ENCODE measurements at places on chromosomes 4 and X. TPM values are rescaled to one million over a fixed set of nuclear protein-coding genes. Genes with fewer than 3 reads are reported as not detected.

GRCh38 chr4:3679071-3679825 lies 86.9 kb upstream of the ADRA2C start:
- no peak for DNase-seq

The HTR2C gene
- polyA plus RNA-seq, result 0.98 TPM

The ATP1B4 gene
- polyA plus RNA-seq, result not detected

The F8A1 gene
- polyA plus RNA-seq, result 23.4 TPM

The JADE3 gene
- polyA plus RNA-seq, result 23.0 TPM

The PRSS12 gene
- polyA plus RNA-seq, result 8.9 TPM

The DDIT4L gene
- polyA plus RNA-seq, result 2.2 TPM

The SLC2A9 gene
- 13.3 TPM for polyA plus RNA-seq

DNA sequence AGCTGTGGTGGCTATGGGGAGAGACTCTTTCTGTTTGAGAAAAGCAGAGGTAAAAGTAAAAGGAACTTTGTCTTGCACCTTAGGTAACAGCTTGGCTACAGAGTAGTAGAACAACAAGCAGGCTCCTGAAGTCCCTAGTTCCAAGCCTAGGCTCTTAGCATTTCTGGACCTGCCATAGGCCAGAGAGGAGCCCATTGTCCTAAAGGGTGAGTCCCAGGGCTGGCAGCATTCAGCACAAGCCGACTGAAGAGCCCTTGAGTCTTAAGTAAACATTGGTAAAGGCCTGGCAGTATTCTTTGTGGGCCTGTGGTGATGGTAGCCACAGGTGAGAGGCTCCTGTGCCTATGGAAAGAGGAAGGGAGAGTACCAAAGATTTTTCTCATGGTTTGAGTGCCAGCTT lies 38.2 kb downstream of the CSN3 start:
- DNase-seq, result no peak

The PPP4R3C gene
- polyA plus RNA-seq, result not detected

- no peak for DNase-seq
Measured at GRCh38 chr4:38055566-38055965, 95.4 kb downstream of the PTTG2 start.

The TNIP2 gene
- polyA plus RNA-seq, result 23.9 TPM

All from renal pelvis (tissue), 12 donors.